Testis (tissue), 5 donors: ENCODE measurements at places on chromosomes 3 and 15. TPM values are rescaled to one million over a fixed set of nuclear protein-coding genes. Genes with fewer than 3 reads are reported as not detected.
A peak's percentile ranks its signal among the peaks of the same experiment; 100 is the strongest.

Gene GPR156
- polyA plus RNA-seq, result 7.3 TPM

Gene TNFAIP8L3
- 10.2 TPM for polyA plus RNA-seq

Gene SEMA4B
- polyA plus RNA-seq, result 22.2 TPM

GRCh38 chr3:54139630-54140029 is 17.3 kb downstream of the CACNA2D3 start:
- no peak for DNase-seq
- no peaks in the 10 kb centered on the region for H3K36me3 ChIP-seq
- H3K27ac ChIP-seq, result no peak overlapping the region
- no peaks in the 10 kb centered on the region for H3K27me3 ChIP-seq
- H3K4me1 ChIP-seq, result no peaks in the 10 kb centered on the region
- no peak overlapping the region for H3K4me3 ChIP-seq

- no peaks in the 10 kb centered on the region for H3K4me1 ChIP-seq
- no peak overlapping the region for H3K27ac ChIP-seq
- DNase-seq, result no peak
Observed at GRCh38 chr15:55256281-55257011, 33.2 kb downstream of the RAB27A start.

DNA sequence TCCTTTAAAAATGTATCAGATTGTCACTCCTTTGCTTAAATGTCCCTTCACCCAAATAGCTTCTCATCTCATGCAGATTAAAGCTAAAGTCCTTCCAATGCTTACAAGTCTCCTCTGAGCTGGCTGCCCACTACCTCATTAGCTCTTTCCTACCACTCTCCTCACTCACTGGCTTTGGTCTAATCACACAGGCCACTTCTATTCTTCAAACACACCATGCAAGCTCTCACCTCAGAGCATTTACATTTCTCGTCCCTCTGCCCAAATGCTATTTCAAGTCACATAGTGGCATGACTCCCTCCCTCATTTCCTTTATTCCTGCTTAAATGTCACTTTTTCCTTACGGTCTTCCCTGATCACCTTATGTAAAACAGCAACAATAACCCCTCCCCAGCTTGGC is 110.6 kb upstream of the CMC1 start:
- no peak overlapping the region for H3K4me3 ChIP-seq
- no peak overlapping the region for H3K27ac ChIP-seq
- H3K36me3 ChIP-seq, result no peaks in the 10 kb centered on the region
- H3K4me1 ChIP-seq, result peaks cover 4% of the 10 kb centered on the region

DNA sequence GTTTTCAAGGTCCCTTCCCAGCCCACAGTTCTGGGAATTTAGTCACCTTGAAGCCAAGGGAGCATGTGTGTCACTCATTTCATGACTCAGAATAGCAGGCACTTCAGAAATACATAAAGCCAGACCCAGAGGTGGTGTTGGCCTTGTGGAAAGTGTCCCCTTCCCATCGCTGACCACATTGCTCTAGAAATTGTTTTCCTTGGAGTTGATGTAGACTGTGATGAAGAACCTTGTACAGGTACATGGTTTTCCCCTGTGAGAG is 158.8 kb downstream of the SLCO3A1 start:
- DNase-seq, result no peak
- H3K27ac ChIP-seq, result peak overlapping the region; percentile 3
- H3K27me3 ChIP-seq, result no peaks in the 10 kb centered on the region

DNA sequence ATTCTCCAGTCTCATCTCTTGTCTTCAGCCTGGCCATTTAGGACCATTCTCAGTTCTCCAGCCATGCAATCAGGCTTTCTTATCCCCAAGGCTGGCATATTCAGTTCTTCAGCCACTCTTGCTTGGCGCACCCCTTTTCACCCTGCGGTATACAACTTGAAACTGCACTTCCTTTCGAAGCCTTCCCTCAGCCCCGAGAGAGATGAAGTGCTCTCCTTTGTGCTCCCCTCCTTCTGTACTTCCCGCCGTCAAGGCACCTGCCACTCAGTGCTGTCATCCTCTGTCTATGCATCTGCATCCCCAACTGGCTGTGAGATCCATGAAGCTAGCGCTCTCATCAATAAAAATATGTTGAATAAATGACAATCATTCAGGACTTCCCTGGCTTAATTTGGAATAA is 45.7 kb downstream of the MORC1 start:
- no peaks in the 10 kb centered on the region for H3K36me3 ChIP-seq
- no peak overlapping the region for H3K4me3 ChIP-seq
- no peak overlapping the region for H3K27ac ChIP-seq
- H3K27me3 ChIP-seq, result no peaks in the 10 kb centered on the region
- no peaks in the 10 kb centered on the region for H3K4me1 ChIP-seq

DNA sequence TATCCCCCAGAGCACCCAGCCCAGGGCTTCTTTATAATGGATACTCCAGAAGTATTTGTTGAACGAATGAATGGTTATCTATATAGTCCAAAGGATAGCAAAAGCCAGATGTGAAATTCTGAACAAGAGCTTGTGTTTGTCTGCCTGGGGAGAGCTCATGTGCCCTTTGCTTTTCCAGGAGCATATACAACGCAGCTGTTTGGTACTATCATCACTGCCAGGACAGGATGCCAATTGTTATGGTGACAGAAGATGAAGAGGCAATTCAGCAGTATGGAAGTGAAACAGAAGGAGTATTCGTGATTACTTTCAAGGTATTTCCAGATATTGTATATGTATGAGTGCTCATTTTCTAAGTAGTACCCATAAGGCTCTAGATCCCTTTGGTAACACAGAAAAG is 15.2 kb downstream of the DIS3L start:
- no peak for DNase-seq
- no peaks in the 10 kb centered on the region for H3K27me3 ChIP-seq
- no peak overlapping the region for H3K4me3 ChIP-seq
- H3K36me3 ChIP-seq, result no peaks in the 10 kb centered on the region

GRCh38 chr3:11718637-11719405 is 75.1 kb upstream of the VGLL4 start:
- no peaks in the 10 kb centered on the region for H3K27me3 ChIP-seq
- peaks cover 9% of the 10 kb centered on the region for H3K4me1 ChIP-seq
- DNase-seq, result peak; percentile 64
- peak overlapping the region; percentile 81 for H3K4me3 ChIP-seq

DNA sequence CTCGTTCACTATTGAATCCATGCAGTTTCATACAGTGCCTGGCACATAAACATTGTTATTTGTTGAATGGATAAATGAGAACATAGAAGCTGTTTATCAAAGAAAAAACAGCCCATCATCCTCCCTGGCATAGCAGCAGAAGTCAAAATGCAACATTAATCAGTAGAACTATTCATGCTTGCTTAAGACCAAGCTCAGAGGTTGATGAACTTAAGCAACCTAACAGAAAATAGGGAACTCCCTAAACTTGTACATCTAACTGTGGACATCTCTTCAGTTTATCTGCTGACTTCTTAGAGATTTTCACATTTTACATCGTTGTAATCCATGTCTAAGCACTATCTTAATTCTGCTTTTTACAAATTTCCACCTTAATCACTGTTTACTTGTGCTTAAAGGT is 29.2 kb downstream of the SENP8 start:
- H3K36me3 ChIP-seq, result no peaks in the 10 kb centered on the region
- H3K4me1 ChIP-seq, result peaks cover 4% of the 10 kb centered on the region
- peak; percentile 25 for DNase-seq
- no peak overlapping the region for H3K4me3 ChIP-seq

DNA sequence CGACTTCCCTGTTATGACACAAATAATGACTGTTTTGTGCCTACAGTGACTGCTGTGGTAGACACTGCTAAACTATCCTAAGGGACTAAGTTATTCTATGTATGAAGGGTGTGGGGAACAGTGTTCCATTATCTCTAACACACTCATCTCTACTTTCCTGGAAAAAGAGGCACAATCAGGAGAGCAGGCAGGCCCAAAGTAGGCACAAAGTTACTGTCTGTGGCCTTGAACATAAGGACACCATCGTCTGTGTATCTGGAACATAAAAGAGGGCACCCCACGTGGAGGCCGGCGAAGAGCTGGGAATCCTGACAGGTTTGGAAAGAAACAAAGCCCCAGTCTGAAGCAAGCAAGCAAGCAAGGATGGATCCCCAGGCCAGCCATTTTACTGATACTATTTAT is 1.5 kb downstream of the ABCC5 start:
- no peaks in the 10 kb centered on the region for H3K27me3 ChIP-seq
- H3K4me1 ChIP-seq, result peaks cover 15% of the 10 kb centered on the region
- peak; percentile 78 for DNase-seq
- H3K27ac ChIP-seq, result peak overlapping the region; percentile 22
- no peak overlapping the region for H3K4me3 ChIP-seq

GRCh38 chr3:24500806-24501205 is 6.2 kb upstream of the THRB start:
- no peak overlapping the region for H3K4me3 ChIP-seq
- H3K4me1 ChIP-seq, result no peaks in the 10 kb centered on the region
- no peaks in the 10 kb centered on the region for H3K36me3 ChIP-seq
- H3K27ac ChIP-seq, result no peak overlapping the region

DNA sequence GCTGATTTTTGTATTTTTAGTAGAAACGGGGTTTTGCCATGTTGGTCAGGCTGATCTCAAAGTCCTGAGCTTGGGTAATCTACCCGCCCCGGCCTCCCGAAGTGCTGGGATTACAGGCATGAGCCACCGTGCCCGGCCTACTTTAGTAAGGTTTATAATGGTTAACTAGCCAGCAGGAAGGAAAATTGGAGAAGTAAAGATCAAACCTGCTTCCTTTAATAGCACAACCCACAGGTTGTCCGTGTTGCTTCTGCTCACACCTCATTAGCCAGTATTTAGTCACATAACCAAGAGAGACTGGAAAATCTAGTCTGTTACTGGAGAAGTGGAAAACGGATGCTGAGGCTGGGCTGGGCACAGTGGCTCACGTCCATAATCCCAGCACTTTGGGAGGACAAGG is 51.9 kb upstream of the TBL1XR1 start:
- DNase-seq, result no peak
- no peak overlapping the region for H3K4me3 ChIP-seq
- H3K27me3 ChIP-seq, result no peaks in the 10 kb centered on the region
- H3K27ac ChIP-seq, result no peak overlapping the region
- H3K4me1 ChIP-seq, result no peaks in the 10 kb centered on the region

GRCh38 chr3:149090907-149091306 is 4.6 kb upstream of the HLTF start:
- no peaks in the 10 kb centered on the region for H3K36me3 ChIP-seq
- peaks cover 5% of the 10 kb centered on the region for H3K4me1 ChIP-seq
- no peak overlapping the region for H3K4me3 ChIP-seq
- DNase-seq, result no peak
- H3K27ac ChIP-seq, result peak overlapping the region; percentile 24

DNA sequence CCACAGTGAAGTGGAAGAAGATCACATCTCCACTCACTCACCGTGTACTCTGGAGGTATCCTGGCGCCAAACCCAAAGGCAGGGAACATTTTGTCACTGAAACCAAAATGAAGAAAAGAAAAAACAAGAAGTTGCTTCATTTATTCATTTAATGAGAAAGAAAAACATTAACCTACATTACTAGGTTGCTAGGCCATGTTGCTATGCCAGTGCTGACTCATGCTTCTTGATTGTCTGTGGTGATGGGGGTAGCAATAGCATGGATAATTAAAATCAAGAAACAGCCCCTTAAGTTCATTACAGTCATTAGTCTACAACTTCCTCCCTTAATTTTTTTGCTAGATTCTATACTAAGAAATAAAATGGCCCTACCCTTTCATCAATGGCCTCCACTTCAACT is 52.7 kb upstream of the MRPL3 start:
- no peak overlapping the region for H3K4me3 ChIP-seq
- H3K36me3 ChIP-seq, result no peaks in the 10 kb centered on the region
- H3K27ac ChIP-seq, result no peak overlapping the region
- H3K4me1 ChIP-seq, result no peaks in the 10 kb centered on the region
